Nucleus accumbens (tissue), 56 donors: ENCODE measurements at places on chromosomes 7 and 10.

GRCh38 chr7:88842201-88842600, 46.7 kb upstream of the TEX47 start:
- DNase-seq = no peak

DNA sequence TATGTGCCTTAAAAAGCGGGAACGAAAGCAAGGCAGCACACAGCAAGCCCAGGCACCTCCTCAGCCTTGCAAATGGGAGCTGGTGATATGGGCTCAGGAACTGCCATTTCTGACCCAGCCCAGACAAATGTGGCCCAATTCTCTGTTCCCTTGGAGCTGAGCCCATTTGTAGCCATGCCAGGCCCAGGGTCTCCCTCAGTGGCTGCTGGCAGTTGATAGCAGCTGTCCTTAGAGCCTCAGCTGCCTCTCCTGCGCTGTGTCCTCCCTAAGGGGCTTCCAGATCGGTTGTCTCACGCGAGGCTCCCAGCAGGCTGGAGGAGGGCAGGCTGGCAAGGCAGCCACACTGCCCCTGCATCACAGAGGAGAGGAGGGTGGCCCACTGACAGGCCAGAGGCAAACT, 275.8 kb downstream of the KCNMA1 start:
- DNase-seq = no peak

DNA sequence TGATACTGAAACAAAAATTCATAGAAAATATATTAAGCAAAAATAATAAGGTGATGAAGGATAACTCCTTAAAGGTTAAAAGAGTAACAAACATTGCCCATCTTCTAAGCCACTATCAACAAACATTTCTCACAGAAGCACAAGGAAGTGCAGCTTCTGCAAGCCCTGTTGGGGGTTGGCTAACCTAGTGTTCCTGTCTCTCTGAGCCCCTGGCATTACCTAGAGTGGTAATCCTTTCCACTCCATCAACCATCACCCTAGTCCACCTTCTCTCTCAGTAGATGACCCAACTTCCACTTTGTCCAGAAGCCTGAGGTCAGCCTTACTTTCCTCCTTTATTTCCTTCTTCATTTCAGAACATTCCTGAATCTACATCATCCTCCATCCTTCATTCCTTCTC, 59.7 kb downstream of the HIPK2 start:
- no peak for DNase-seq

- no peak for DNase-seq
Observed at GRCh38 chr7:75040512-75040911, 33.1 kb downstream of the RCC1L start.

DNA sequence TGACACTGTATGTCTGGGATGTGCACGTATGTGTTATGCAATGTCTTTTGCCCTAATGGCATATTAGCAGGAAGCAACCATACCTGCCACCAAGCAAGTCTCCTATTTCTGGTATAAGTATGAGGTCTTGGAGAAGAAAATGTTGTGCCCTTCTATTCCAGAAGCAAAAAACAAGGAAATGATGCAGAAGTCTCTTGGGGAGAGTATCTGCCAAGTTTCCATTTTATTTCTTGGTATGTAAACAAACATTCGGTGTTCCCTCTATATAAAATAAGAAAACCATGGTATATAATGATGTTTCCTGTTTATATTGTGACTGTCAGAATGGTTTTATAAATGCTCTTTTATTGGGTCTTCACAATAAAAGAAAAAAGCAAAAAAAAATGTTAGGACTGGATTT, 19.3 kb upstream of the MYO3A start:
- no peak for DNase-seq

GRCh38 chr10:28387140-28387539, 84.3 kb upstream of the MPP7 start:
- no peak for DNase-seq

DNA sequence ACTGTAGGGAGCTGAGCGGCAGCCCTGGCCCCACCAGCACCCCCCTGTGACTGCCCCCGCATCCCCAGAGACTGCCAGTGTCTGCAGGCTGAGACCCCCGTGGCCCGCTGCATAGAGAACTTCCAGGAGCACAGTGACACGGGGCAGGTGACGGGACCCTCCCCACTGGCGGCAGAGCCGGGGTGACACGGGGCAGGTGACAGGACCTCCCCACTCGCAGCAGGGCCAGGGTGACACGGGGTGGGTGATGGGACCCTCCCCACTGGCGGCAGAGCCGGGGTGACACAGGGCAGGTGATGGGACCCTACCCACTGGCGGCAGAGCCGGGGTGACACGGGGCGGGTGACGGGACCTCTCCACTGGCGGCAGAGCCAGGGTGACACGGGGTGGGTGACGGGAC, 2.3 kb downstream of the GPER1 start:
- no peak for DNase-seq

DNA sequence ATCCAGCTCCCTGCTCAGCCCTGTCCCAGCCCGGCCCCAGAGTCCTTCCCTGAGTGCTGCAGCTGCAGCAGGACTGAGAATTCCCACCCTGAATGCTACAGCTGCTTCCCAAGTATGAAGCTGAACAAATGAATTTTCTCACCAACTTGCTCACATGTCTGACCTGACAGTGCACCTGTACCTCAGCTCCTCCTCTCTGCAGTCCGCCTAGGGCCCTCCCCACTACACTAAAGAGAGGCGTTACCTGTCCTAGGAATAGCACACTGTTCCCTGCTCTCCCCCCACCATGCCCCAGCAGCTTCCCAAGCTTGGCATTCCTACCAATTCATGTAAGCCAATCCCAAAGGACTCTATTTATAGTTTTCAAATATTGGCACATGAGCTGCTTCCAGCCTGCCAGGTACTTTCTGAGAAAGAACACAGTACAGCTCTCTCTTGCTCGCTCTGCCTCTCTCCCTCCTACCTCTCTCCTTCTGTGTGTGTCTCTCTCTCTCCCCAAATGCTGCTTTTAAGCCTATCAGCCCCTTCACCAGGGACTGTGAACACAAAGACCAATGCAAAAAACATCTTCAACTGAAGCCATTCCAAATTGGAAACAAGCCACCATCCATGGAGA, 400.1 kb downstream of the TNS3 start:
- no peak for DNase-seq

DNA sequence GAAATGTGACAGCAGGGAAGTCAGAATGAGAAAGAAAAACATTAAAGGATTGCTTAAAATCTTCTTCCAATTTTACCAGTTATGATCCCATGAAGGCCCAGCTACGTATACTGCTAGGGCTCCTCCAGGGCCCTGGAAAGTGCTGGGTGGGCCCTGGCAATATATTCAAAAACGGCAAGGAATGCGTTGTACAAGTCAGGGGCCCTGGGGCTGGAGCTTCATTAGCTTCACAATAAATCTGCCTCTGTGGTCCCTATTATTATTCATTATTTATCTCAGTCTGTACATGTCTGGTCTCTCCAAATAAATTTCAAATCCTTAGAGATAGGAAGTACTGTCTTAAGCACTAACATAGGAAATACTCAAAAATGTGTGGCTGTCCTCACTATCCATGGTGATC, 7.6 kb downstream of the JAZF1 start:
- no peak for DNase-seq

GRCh38 chr7:142488842-142489241, 231.0 kb upstream of the PRSS58 start:
- no peak for DNase-seq

GRCh38 chr7:148553979-148554378, 36.6 kb upstream of the C7orf33 start:
- no peak for DNase-seq

GRCh38 chr7:44759246-44759645, 10.6 kb downstream of the ZMIZ2 start:
- DNase-seq = no peak

DNA sequence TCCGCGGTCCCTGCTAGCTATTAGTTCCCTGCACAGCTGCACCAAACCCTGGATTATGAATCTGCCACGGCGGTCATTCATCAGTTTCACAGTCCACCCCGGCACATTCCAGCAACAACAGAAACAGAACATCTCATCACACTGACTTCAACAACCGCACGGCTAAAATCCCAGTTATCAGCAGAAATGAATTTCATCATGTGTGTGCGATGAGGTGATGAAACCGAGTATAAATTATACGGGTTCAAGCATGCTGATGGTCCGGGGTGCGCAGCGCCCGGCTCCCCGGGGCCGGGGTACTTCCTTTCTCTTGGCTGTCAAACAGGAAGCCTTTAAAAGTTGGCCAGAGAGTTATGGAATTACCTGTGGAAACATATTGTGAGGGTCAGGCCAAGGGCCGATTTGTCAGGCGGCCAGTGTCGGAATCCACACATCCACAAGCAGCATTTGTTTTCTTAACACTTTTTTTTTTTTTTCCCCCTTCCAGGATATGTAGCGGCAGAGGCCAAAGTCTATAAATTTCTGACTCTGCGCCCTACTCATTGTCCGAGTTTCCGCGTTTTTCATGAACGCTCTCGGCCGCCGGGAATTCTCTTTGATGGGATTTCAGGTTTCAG, 420.9 kb upstream of the MGMT start:
- DNase-seq = no peak

DNA sequence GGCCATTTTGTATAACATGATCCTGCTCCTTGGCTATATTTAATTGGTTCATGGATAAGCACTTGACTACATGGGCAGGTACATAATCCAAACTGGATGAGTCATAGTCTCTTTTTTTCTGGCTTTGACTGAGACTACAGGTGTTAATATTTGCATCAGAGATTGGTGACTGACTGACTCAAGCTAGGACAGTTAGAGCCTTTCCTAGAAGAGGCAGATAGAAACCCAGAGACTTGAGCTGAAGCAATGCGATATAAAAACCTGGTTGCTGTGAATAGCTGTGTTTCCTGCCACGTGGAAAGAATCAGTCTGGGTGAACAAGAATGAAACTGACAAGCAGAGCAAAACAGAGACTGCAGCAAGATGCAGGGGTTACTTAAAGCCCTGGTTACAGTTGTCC, 81.0 kb downstream of the SAMD9 start:
- DNase-seq = no peak

- DNase-seq = no peak
Observed at GRCh38 chr10:4867520-4868356, 41.7 kb downstream of the AKR1E2 start.

DNA sequence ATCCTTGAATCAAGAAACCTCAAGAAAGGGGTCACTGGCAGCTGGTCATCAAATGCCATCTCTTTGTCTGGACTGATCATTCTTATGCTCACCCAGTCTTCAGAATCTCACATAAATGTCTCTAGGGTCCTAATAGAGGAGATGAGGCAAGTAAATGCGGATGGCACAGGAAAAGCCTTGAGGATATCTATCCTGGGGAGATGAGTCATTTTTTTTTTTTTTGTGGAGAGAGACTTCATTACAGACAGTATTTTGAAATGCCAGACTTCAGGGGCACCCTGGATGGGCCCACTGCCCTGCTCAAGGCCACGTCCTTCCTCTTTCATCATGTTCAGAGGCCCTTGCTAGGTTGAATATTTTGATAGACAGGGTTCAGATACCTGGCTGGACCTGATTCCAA, 19.5 kb upstream of the PLPP4 start:
- no peak for DNase-seq

DNA sequence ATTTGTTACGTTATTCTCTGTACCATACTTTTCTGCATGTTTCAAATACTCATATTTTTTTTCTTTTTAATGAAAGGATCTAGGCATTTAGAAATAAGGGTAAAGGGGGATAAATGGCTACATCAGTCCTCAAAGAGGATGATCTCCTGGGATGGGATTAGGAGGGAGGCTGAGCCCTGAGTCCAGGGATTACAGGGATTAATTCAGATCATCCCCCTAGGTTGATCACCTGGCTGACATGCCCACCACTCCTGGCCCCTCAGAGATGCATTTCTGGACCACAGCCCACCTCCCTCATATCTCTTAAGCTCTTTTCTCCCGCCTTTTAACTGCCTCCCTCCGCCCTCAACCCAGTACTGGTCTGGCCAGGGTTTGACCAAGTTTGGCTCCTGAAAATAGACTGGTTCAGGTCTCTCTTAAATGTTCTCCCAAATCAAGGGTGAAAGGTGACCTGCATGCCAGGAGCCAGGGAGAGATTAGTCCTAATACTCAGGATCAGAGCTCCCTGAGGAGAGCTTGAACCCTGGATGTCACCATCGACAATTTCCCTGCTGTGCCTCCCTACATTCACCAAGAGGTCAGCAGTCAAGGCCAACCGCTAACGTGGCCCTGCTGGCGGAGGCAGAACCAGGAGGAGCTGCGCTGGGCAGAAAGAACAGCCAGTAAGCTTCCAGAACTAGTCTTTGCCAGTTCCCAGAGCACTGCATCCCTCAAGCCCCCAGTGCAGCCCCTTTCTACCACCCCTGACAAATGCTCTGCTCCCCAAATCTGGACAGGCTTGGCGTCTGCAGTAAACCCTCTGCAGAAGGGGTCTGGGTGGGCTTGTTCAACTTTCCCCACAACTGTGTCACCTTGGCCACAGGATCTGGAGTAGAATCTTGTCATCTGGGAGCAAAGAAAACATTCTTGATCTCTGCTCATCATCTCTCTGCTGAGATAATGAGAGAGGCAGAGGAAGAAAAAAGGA, 3.0 kb upstream of the CCDC136 start:
- DNase-seq = no peak

GRCh38 chr7:25863005-25863728, 288.8 kb upstream of the NFE2L3 start:
- no peak for DNase-seq

DNA sequence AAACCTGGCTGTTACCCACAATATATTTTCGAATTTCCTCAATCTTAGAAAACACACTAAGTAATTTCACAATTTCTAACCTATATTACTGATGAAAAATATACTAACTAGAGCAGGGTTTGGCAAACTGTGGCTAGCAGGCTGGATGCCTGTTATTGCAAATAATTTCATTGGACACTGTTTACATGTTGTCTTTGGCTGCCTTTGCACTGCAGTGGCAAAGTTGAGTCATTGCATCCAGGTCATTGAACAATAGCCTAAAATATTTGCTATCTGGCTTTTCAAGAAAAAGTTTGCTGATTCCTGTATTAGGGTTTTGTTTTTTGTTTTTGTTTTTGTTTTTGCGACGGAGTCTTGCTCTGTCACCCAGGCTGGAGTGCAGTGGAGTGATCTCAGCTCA, 47.2 kb downstream of the KIF11 start:
- DNase-seq = no peak

DNA sequence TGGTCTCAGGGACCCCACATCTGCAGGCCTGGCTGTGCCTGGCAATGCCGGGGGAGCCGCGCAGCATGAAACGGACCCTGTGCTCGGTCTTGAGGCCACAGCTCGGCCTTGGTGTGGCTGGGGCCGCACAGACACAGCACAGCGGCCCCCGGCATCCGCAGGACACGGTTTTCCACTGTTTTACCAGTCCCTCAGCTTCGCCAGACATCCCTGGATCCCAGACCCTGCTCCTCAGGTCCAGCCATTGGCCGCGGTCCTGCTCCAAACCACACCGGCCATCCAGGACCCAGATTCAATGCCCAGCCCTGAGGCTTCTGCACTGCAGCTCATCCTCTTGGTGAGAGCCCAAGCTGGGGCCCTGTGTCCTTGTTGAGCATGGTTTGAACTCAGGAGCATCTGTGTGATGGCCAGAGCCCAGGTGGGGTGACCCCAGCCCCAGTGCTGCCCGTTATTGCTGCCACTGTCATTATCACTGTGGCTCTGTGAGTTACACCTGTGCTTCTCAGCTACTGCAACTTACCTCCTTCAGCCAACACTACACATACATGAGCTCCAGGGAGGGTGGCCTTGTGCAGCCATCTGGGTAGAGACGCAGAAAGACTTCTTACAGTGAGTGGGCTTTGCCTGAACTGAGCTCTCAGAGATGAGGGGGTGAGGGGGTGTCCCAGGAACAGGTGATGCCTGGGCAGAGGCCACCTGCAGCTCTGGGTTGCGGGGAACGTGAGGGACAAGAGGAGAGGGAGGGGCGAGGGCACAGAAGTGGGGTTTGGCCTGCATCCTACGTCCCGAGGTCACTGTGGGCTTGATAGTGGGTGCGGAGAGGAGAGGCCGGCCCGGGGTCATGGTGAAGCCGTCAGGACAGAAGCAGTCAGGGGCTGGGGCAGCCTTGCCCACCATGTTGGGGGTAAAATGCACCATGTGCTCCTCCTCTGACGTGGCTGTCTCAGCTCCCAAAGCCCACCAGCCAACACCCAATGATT, 567.6 kb downstream of the PTPRN2 start:
- no peak for DNase-seq
